Mesangial cell (primary cell): ENCODE measurements at places on chromosomes 6 and 20. TPM values are rescaled to one million over a fixed set of nuclear protein-coding genes. Genes with fewer than 3 reads are reported as not detected.

The ADGRF4 gene
- total RNA-seq: 0.25 and 0.33 TPM in 2 replicates

The UST gene
- 1.6 and 3.3 TPM in 2 replicates for total RNA-seq

The MRPL2 gene
- total RNA-seq: 35.0 and 40.7 TPM in 2 replicates

The LAMA5 gene
- total RNA-seq: 226 and 838 TPM in 2 replicates

The LY6G6F gene
- not detected in 2 replicates for total RNA-seq

The KCNK5 gene
- total RNA-seq: 0.16 and 1.3 TPM in 2 replicates

The ASIP gene
- total RNA-seq: not detected in 2 replicates

The PFDN4 gene
- total RNA-seq: 27.4 and 27.5 TPM in 2 replicates

The UNC5CL gene
- 1.1 and 22.1 TPM in 2 replicates for total RNA-seq

The LYRM2 gene
- 7.2 and 9.8 TPM in 2 replicates for total RNA-seq

The OLIG3 gene
- not detected in 2 replicates for total RNA-seq
